ENCODE measurements at places on chromosomes 1 and 21.
A peak's percentile ranks its signal among the peaks of the same experiment; 100 is the strongest.

GRCh38 chr1:47593598-47594285 is 155.9 kb downstream of the FOXD2 start:
- DNase-seq, result no peak

- DNase-seq, result no peak
These were observed 43.2 kb downstream of the NEK2 start for GRCh38 chr1:211632117-211632807.

- DNase-seq, result no peak
These were observed 60.3 kb downstream of the FH start for GRCh38 chr1:241459186-241459802.

DNA sequence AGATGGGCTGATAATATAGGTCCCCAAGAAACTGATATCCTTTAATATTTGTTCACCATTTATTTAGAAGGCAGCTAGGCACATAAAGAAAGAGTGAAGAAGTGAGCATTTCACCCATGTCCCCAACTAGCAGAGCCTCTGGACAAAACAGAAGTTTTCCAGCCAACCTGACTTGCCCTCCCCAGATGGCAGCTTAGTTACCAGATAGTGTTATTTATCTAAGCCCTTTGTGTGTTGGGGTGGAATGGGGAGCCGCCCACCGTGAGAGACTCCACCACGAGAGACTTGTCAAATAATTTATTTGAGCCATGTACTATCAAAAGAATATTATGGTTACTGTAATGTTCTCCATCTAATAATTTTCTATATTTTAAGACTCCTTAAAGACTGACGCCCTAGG is 54.9 kb upstream of the C1orf198 start:
- DNase-seq, result no peak

DNA sequence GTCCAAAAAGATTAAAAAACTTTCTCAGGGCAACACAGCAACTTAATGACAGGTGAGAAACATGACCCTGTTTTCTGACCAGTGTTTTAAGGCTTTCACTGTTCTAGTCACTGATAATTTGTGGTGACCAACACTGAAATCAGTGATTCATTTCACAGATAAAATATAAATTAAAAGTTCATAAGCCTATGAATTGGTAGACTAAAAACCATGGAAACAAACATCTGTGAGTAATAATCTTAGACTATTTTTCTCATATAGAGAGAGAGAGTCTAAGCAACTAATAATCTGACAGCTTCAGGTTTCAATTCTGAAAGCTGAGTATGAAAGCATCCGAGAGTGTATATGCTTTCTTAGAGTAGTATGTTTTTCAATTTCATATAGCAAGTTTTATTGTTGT is 536.9 kb downstream of the ADGRL2 start:
- no peak for DNase-seq

GRCh38 chr1:201335174-201335870 is 42.2 kb downstream of the TNNT2 start:
- DNase-seq, result no peak

DNA sequence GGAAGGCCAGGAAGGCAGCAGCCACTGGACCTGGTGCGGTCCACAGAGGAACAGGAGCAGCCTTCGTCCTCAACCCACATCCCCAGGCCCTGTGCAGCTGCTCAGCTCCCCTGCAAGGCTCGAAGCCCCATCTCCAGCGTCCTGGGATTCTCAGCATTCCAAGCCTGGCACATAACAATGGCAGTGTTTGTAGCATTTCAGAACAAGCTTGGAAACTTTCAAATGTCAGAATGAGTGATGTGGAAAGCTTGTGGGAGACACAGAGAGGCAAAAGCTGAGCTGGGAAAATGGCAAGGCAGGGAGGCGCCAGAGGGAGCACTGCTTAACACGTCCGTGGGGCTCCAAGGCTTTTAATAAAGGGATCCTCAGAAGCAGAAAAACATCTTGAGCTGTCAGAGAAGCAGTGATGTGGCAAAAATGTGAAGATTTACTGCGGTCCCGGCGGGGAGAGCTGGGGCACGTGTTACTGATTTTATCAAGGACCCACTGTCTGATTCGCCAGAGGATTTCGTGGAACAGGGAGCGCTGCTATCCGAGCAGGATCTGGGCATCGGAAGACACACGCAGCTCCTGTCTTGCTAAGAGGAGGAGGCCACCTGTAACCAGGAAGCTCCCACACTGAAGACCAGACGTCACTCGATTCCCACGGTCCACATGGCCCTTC is 38.1 kb downstream of the TOMM20 start:
- no peak for DNase-seq

DNA sequence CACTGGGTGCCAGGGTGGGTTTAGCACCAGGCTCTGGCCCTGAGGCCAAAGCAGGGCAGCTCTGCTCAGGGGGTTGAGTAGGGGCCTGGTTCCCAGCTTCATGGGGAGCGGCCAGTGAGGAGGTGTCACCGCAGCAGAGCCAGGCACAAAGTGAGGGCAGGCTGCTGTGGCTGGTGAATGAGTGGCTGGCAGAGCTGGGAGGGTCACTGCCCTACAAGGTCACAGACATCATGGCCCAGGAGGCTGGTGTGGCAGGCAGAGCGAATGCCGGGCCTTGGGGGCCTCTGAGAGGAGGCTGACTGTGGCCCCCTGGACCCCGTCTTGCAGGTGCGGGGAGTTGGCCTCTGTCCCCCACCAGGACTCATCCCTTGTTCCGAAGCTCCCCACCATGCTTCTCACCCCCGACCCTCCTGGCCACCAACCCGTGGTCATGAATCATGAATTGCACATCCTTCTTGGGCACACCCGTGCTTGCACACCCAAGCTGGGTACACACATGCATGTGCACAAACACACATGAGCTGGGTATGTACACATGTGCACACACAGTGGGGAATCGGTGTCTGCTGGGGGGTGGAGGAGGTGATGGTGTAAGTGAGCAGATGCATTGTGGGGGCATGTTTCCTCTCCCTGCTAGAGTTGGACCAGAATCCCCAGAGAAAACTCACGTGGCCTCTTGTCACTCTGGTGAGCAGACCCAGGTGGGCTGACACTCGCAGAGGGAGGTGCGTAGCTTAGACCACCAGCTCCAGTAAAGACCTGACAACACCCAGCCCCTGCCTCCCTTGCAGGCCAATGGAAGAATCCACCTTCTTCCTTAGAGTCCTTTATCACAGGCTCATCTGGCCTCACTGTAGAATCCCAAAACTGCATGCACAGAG is 4.8 kb upstream of the GNB1 start:
- no peak for DNase-seq

- DNase-seq, result no peak
These were observed 96.9 kb downstream of the KCNH1 start for GRCh38 chr1:211037095-211037494.

GRCh38 chr21:25342816-25343215 is 264.5 kb downstream of the MRPL39 start:
- no peak for DNase-seq

- no peak for DNase-seq
These were observed 1.7 kb upstream of the TRPM2 start for GRCh38 chr21:44351535-44352252.

- no peak for DNase-seq
These were observed 14.0 kb downstream of the HSF2BP start for GRCh38 chr21:43645136-43645891.

- DNase-seq, result no peak
These were observed 835 bp upstream of the TSPAN2 start for GRCh38 chr1:115090186-115090490.

GRCh38 chr1:216750031-216750627 is 26.9 kb upstream of the ESRRG start:
- peak; percentile 65 for DNase-seq

DNA sequence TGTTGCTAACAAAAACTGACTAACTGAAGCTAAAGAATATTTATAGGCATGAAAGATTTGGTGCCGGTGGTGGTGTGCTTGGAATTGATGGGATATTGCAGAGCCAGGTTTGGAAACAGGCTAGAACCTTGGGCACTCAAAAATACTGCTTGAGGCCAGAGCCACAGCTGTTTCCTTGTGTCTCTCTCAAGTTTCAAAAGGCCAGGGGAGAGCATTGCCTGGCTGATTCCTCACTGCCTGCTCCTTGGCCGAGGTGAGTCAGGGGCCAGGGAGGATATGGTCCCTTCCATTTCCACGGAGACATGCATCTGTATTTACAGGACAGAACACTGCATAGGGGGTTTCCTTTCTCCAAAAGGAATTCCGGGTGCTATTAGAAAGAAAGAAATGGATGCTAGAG is 36.1 kb upstream of the IVNS1ABP start:
- peak; percentile 36 for DNase-seq

GRCh38 chr1:41898191-41898713 is 20.5 kb downstream of the HIVEP3 start:
- no peak for DNase-seq

DNA sequence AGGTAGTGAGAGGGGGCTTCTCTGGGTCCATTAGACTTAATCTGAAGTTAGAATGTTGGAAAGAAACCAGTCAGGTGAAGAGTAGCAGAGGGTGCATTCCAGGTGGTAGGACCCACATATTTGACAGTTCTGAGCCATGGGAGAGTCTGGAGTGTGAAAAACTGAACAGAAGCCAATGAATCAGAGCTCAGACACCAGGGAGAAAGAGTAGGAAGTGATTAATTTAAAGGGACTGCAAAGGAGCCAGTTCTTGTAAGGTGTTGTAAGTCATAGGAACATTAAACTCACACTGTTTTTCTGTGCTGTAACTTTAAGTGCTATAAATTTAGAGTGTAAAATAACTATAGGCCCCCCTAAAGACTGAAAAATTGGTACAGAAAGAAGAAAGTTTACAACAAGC is 5.9 kb upstream of the DHX9 start:
- no peak for DNase-seq

DNA sequence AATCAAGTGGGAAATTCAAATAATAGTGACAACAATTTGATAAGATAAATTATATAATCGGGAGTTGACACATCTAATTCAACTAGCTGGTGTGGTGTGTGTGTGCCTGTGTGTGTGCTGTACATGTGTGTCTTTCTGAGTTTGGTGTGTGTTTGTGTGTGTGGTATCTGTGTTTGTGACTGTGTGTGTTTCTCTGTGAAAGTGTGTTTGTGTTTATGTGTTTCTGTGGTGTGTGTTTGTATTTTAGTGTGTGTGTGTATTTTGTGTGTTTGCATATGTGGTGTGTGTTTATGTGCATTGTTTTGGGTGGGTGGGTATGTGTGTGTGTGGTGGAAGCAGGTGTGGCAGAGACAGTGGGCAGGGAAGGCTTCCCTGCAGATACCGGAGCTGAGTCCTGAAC is 4.8 kb upstream of the DSCAM start:
- no peak for DNase-seq

- DNase-seq, result no peak
These were observed 4.2 kb downstream of the GLIS1 start for GRCh38 chr1:53734650-53735211.

- DNase-seq, result no peak
These were observed 171.1 kb upstream of the CSF3R start for GRCh38 chr1:36653850-36654249.

GRCh38 chr1:55544826-55545225 is 329.7 kb upstream of the USP24 start:
- DNase-seq, result no peak

DNA sequence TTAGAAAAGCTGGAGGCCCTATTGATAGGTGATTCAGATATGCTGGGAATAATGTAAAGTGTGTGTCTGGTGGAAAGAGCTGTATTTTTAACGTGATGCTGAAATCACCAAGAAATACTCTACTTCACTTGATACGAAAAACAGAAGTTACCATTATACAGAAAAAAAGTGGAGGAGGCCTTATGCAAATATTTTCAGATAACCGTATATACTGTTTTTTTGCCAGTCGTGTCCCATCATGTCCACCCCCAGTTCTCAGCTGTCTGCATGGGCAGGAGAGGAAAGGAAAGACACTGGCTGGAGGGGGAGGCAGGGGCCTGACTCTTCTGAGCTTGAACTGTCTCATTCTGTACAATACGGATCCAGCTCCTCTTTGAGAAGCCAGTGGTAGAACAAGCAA is 51.1 kb downstream of the KCNJ6 start:
- DNase-seq, result no peak

GRCh38 chr1:85605484-85606413 is 25.2 kb downstream of the CCN1 start:
- DNase-seq, result no peak

DNA sequence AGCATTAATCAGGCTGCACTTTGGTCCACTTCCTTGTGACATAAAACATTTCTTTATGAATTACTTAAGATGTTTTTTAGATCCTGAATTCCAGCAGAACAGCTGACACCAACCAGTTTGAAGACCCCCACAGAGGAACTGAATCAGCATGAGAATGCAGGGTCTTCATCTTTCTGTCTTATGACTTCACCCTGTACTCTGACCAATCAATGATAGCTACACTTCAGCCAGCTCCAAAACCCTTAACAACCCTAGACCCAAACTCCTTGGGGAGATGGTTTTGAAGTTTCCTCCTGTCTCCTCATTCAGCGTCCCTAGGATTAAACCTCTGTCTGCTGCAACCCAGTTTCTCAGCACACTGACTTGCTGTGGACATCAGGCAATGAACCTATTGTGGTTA is 175.0 kb downstream of the CTH start:
- DNase-seq, result no peak

DNA sequence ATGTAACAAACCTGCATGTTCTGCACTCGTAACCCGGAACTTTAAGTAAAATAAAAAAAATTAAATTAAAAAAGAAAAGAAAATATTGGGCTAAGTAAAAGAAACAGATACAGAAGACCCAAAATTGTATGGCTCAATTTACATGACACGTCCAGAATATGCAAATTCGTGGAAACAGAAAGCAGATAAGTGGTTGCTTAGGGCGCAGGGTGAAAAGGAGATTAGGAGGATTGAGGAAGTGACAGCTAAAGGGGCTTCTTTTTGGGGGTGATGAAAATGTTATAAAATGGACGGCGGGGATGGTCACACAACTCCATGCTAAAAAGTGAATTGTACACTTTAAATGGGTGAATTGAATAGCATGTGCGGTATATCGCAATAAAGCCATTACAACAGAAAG is 27.4 kb upstream of the ZBTB21 start:
- DNase-seq, result no peak

- DNase-seq, result peak; percentile 43
These were observed 41.3 kb downstream of the COL6A1 start for GRCh38 chr21:46022551-46023525.

GRCh38 chr1:243923292-243924171 is 73.5 kb upstream of the AKT3 start:
- no peak for DNase-seq

DNA sequence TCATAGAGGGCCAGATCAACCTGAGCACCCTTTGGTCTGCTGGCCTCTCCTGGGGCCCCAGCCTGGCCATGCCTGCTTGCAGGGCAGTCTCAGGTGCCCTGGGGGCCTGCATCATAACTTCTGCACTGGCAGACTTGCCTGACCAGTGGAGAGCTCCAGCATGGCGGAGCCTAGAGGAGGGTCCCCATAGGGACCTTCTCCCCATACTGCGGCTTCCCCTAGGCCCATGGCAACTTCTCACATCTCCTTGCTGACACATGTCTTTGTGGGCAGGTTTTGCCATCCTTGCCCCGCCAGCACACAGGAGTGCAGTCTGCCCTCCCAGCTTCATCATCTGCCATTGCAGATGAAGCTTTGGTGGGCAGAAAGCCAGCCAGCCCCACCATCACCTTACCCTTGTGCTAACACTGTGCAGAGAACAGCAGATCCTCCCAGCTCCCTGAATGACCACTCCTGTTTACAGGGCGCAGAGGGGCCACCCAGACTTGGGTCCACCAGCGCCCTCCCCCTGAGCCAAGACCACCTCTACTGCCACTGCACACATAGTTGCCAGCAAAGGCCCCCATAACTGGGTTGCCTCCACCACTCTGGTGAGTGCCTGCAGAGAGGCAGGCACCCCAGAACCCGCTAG is 51.7 kb downstream of the ZP4 start:
- DNase-seq, result no peak

Measured in NCI-H526 (cell line).